H4 (cell line): ENCODE measurements at places on chromosomes 3 and 15. TPM values are rescaled to one million over a fixed set of nuclear protein-coding genes. Genes with fewer than 3 reads are reported as not detected.

GRCh38 chr15:88995449-88995848 is 82.3 kb upstream of the MFGE8 start:
- no peak for DNase-seq

- DNase-seq, result no peak
Observed at GRCh38 chr15:45660231-45660979, 25.6 kb downstream of the SQOR start.

- DNase-seq, result no peak
Observed at GRCh38 chr3:150165396-150166094, 194.8 kb upstream of the PFN2 start.

GRCh38 chr15:62497356-62497755 is 332.3 kb upstream of the C2CD4B start:
- no peak for DNase-seq

- no peak for DNase-seq
Observed at GRCh38 chr3:37544869-37545352, 316.8 kb upstream of the CTDSPL start.

DNA sequence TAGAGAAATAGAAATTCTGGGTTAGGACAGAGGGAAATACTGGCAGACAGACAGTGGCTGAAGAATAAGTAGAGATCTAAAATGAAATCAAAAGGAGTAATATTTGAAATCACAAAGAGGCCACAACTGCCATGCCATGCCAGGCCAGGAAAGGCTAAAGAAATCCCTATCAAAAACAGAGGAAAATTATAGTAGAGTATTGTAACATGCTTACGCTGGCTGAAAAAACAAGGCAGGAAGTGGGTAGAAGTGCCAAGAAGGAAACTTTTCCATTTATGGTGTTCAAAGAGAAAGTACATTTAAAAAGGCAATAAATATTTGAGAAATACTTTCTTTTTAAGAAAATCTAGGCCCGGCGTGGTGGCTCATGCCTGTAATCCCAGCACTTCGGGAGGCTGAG is 415.7 kb downstream of the PLCL2 start:
- no peak for DNase-seq

DNA sequence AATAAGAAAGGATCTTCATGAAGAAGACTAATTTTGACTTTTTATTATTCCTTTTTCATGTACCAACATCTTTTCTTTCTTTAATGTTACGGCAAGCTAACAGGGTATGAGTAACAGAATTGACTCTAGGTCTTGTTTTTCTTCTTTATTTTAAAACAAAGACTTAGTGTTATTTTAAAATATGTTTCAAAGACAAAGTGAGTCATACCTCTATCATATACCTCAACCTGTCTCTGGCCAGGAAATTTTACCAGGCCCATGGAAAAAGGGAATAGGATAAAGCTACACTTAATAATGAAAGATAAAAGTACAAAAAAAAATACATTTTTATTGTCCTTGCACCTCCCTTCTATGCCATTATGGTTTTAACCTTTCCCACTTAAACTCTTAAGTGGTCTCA is 57.4 kb downstream of the ZNF148 start:
- no peak for DNase-seq

GRCh38 chr3:16570113-16570512 is 35.1 kb downstream of the DAZL start:
- DNase-seq, result no peak

The ROPN1B gene
- 0.83 TPM in 1 of 2 replicates, not detected in the other for total RNA-seq

The RSRC1 gene
- 78.5 and 89.7 TPM in 2 replicates for total RNA-seq

The ZNF502 gene
- 1.0 and 2.1 TPM in 2 replicates for total RNA-seq
